ENCODE measurements at places on chromosomes 6 and 20. TPM values are rescaled to one million over a fixed set of nuclear protein-coding genes. Genes with fewer than 3 reads are reported as not detected.

Gene NHLRC1
- 2.1 TPM for polyA plus RNA-seq

Gene ADRM1
- polyA plus RNA-seq = 68.7 TPM

DNA sequence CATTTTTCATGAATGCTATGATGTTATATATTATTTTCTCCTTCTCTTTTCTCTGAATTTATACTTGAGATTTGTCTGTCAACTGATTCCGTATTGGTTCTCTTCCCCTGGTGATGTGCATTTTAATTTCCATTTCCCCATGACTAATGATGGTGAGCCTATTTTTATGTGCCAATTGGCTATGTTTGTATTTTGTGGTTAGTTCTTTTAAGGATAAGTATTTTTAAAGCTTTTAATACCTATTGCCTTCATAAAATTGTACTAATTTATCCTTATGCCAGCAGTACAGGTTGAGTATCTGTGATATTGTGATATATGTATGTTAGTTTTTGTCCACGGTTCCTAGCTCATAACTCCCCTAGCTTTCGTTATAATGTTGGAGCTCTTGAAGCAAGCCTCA is 2.8 kb downstream of the POLH start:
- DNase-seq = no peak

- no peak for DNase-seq
Observed at GRCh38 chr6:140046016-140046632, 671.7 kb upstream of the CITED2 start.
